ENCODE measurements at places on chromosomes 4 and X.

DNA sequence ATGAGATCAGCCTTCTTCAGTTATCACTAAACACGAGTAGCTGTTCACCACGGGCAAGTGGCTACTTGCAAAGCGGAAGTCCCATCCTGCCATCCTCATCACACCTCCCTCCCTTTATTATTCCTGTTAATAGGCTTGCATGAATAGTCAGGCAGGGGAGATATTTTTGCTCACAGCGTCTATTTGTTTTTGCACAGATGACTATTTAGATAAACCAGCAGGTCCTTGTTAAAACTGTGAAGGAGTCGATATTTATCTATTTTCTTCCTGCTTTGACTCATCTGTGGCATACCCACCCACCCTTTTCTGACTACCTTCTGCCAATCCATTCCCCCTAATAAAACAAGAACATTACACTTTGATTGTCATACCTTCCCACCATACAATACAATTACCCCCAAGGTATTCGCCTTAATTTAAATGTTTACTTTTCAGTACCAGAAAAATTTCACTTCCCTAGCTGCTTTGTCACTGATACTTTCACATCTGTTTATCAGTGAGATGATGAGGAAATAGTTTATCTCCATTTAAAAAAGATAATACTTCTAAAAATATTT, 96.6 kb upstream of the BANK1 start:
- no peak overlapping the region for H3K4me3 ChIP-seq
- no peaks in the 10 kb centered on the region for H3K4me1 ChIP-seq
- no peaks in the 10 kb centered on the region for H3K27me3 ChIP-seq

DNA sequence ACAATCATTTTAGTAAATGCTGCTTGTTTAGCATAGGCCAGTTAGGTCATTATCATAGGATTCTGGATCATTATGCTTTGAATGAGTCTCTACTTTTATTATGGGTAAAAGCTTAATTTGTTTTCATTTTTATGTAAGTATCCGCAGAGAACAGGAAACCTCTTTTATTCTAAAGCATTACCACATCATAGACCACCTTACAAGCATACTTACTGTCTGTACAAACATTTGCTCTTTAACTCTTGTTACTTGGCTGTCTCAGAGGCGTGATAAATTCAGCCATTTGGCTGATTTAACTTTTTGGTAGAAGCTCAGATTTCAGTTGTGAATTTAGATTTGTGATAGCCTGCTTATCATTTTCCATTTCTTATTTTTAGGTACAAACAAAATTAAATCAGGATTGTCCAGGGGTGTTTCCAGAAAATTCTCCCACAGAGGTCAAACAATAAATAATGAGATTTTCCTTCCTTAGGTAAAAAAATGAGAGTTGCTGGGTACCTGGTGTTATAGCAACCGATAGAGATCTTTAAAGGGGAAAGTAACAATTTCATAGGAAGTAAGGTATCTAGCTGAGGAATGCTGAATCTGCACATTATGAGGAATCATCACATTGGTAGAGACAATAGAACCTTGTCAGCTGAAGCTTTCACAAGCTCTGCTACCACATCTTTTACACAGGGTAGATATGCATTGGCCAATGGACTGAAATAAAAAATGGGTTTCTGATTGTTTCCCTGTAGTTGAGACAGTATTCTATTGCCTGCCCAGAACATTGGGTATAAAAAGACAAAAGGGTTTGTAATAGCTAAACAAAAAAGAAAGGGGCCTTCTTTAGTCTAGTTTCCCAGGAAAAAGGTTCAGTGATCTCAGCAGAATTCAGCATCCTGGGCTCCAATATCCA, 62.5 kb downstream of the NDNF start:
- H3K27me3 ChIP-seq, result no peaks in the 10 kb centered on the region
- DNase-seq, result peak; percentile 64
- H3K4me3 ChIP-seq, result no peak overlapping the region
- peaks cover 39% of the 10 kb centered on the region for H3K4me1 ChIP-seq

DNA sequence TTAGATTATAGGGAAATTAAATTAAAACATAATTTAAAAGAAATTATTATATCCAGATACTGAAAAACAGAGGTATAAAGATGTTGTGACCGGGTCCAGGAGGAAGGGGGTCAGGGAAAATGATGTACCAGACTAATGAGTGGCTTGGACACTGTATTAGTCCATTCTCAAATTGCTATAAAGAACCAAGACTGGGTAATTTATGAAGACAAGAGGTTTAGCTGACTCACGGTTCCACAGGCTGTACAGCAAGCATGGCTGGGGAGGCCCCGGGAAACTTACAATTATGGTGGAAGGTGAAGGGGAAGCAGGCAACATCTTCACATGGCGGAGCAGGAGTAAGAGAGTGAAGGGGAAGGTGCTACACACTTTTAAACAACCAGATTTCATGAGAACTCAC, 3.4 kb upstream of the FAM9B start:
- no peak for DNase-seq
- H3K27ac ChIP-seq, result no peak overlapping the region
- H3K27me3 ChIP-seq, result no peaks in the 10 kb centered on the region
- H3K36me3 ChIP-seq, result no peaks in the 10 kb centered on the region
- no peaks in the 10 kb centered on the region for H3K4me1 ChIP-seq
- H3K4me3 ChIP-seq, result no peak overlapping the region

- DNase-seq, result no peak
- no peak overlapping the region for H3K4me3 ChIP-seq
- H3K36me3 ChIP-seq, result no peaks in the 10 kb centered on the region
- no peaks in the 10 kb centered on the region for H3K4me1 ChIP-seq
- no peak overlapping the region for H3K27ac ChIP-seq
Measured at GRCh38 chr4:74451214-74451661, 6.3 kb downstream of the AREG start.

- no peaks in the 10 kb centered on the region for H3K36me3 ChIP-seq
- DNase-seq, result no peak
- no peaks in the 10 kb centered on the region for H3K27me3 ChIP-seq
Measured at GRCh38 chrX:40845331-40845911, 110.1 kb upstream of the MED14 start.

GRCh38 chr4:112923516-112923915, 125.9 kb upstream of the ANK2 start:
- no peak overlapping the region for H3K4me3 ChIP-seq
- no peak for DNase-seq
- no peaks in the 10 kb centered on the region for H3K36me3 ChIP-seq
- H3K4me1 ChIP-seq, result no peaks in the 10 kb centered on the region
- H3K27ac ChIP-seq, result no peak overlapping the region

GRCh38 chr4:169619518-169619957, 840 bp upstream of the CLCN3 start:
- peak overlapping the region; percentile 92 for H3K4me3 ChIP-seq
- no peaks in the 10 kb centered on the region for H3K27me3 ChIP-seq
- peak overlapping the region; percentile 96 for H3K27ac ChIP-seq
- H3K36me3 ChIP-seq, result no peaks in the 10 kb centered on the region
- DNase-seq, result no peak

DNA sequence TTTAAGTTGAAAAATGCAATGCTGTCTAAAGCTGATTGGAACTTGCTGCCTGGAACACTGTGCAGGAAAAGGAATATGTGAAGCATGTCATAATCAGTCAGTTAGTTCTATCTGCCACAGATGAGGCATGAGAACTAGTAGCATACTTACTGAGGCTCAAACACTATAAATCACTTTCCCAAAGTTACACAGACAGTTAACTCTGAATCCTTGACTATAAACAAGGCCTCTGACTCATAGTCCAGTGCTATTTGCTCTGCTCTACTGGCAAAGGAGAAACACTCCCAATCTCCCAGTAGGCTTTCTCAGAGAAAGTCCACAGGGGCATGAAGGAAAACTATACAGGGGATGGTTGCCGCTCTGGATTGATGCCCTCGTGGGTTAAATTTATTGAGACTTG, 2078.4 kb upstream of the TENM3 start:
- no peak overlapping the region for H3K4me3 ChIP-seq
- H3K27ac ChIP-seq, result no peak overlapping the region
- no peaks in the 10 kb centered on the region for H3K27me3 ChIP-seq
- H3K4me1 ChIP-seq, result no peaks in the 10 kb centered on the region
- no peaks in the 10 kb centered on the region for H3K36me3 ChIP-seq

DNA sequence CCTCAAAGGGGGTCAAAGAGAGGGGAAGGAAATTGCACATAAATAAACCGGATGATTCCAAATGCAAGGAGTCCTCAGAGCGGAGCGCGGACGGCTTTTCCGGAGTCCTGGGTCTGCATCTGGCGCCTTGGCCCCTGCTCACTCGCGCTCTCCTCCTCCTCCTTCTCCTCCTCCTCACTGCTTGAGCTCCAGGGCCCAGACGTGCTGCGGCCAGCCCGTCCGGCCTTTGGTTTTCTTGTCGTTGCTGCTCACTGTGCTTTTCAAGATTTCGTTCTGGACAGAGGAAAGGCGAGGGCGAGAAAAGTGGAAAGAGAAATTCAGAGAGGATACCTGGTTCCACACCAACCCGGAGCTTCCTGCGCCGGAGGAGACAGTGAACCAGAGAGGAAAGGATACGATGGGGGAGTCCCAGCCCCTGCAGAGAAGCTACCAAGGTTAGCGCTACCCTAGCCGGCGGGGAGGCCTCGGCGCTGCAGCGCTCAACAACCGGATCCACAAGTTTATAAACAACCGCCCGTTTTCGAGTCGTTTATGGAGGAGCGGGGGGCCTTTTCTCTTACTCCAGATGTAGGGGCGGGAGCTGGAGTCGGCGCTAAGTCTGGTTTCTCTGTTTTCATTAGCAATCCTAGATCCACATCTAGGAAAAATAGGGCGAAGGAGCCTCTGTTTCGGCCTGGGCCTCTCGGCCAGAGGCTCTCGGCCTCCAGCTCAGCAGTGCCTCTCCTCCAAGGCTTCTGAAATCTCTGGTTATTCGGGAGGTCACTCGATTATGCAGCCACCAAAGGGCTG, 2.7 kb downstream of the HAND2 start:
- H3K27me3 ChIP-seq, result peaks cover 9% of the 10 kb centered on the region
- H3K36me3 ChIP-seq, result no peaks in the 10 kb centered on the region
- H3K4me1 ChIP-seq, result peaks cover 8% of the 10 kb centered on the region
- H3K27ac ChIP-seq, result no peak overlapping the region

All from naive thymus-derived CD4-positive, alpha-beta T cell (primary cell).